ENCODE measurements at places on chromosomes 5 and 9.
A peak's percentile ranks its signal among the peaks of the same experiment; 100 is the strongest.

- no peak for DNase-seq
Measured at GRCh38 chr5:97601651-97602050, 418.6 kb upstream of the RIOK2 start.

DNA sequence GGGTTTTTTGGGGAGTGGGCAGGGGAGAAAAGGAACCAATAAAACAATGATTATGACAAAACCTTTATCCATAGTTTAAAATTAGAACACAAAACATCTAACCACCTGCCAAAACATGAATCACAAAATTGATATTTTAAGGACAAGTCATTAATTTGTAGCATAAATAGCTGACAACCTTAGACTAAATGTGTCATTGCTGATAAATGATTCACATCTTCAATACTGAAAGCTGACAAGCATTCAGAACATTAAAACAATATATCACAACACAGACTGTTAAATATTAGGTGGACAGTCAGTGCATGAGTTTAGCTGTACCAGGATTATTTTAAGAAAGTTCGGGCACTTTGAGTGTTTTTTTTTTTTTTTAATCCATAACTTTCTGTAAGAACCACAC lies 71.5 kb downstream of the NR3C1 start:
- DNase-seq = no peak

GRCh38 chr5:171506951-171507350 lies 87.5 kb downstream of the FGF18 start:
- DNase-seq = no peak

- no peak for DNase-seq
Measured at GRCh38 chr5:58299256-58299655, 160.6 kb downstream of the PLK2 start.

DNA sequence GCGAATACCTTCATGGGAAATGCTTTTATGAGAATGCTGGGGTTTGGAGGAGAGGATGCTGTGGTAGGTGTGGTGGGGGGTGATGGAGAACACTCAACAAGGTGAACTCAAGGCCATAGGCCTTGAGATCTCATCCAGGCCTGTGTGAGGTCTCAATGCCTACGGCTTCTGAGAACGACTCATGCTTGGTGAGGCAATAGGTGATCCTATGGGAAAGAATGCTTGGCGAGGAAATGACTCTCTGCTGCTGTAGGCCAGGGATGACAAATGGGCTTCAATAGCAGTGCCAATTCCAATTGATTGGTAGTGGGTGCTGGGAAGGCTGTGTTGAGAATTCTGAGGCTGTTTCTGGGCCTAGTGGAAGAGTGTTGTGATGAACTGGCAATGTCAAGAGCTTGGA lies 280.2 kb upstream of the CLINT1 start:
- DNase-seq = no peak

- peak; percentile 45 for DNase-seq
Measured at GRCh38 chr9:114662081-114662989, 4.7 kb upstream of the TEX53 start.

- DNase-seq = peak; percentile 6
Measured at GRCh38 chr5:77129391-77129990, 42.4 kb upstream of the ZBED3 start.

- DNase-seq = no peak
Measured at GRCh38 chr5:121870489-121870888, 18.8 kb downstream of the FTMT start.

DNA sequence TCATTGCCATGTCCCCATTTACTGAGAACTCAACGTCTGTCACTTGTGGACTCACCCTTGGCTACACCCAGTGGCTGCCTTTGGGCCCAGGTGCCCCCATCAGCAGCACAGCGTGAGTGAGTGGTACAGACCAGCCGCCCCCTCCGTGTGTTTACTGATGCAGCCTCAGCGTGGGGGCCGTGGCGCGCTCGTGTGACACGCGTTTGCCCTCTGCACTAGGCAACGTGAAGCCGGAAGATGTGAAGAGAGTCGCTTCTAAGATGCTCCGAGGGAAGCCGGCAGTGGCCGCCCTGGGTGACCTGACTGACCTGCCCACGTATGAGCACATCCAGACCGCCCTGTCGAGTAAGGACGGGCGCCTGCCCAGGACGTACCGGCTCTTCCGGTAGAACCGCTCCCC lies 12.4 kb downstream of the PMPCA start:
- no peak for DNase-seq

- DNase-seq = no peak
Measured at GRCh38 chr9:34125681-34126206, 754 bp downstream of the DCAF12 start.

DNA sequence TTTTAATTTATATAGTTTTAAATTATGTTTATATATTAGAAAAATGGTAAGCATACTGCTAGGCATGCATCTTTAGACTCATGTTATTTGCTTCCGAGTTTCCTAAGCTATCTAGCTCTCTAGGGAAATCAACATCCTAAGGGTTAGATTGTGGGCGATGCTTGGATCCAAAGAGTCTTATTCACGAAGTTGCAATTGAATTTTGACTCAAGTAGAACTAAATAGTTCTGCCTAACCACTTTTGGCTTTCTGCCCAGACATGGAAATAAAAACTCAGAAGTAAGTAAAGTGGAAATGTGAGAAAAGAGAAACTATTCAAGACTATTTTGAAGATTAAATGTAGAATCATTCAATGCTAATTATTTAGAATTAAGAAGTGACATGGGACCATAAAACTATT lies 440.4 kb downstream of the CDH18 start:
- no peak for DNase-seq

GRCh38 chr9:136399176-136400037 lies 563 bp downstream of the SNAPC4 start:
- DNase-seq = no peak

GRCh38 chr5:73969195-73970036 lies 343.4 kb downstream of the ARHGEF28 start:
- no peak for DNase-seq
